ENCODE measurements at places on chromosomes 13 and 19.

DNA sequence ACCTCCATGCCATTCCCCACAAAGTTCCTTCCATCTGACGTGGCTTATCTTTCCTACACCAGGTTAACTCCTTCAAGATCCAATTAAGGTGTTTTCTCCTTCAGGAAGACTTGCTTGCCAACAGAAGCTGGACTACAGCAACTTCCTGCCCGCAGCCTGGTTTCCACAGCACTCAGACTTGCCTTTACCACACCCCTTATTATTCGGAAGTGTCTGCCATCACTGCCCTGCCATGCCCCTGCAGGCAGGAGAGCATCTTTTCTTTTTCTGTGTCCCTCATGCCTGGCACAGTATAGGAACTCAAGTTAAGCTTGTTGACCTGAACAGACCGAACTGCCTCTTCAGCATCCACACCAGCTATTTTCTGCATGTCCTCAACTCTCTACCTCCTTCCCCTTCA, 168.0 kb downstream of the FOXO1 start:
- no peak for DNase-seq

DNA sequence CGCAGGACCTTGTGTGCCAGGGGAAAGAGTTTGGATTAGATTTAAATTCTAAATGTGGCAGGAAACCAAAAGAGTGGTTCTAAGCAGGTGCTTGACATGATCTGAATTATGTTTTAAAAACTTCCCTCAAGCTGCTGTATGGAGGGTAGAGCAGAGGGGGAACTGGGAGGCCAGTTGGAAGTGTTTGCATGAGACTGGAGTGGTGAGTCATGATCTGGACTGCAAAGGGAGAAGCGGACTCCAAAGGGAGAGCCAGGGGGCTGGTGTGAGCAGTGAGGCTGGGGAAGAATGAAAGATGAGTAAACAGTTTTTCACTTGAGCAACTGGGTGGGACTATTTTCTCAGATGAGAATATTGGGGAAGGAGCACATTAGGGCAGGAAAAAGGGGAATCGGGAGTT, 206.1 kb downstream of the DNAJC15 start:
- no peak for DNase-seq

DNA sequence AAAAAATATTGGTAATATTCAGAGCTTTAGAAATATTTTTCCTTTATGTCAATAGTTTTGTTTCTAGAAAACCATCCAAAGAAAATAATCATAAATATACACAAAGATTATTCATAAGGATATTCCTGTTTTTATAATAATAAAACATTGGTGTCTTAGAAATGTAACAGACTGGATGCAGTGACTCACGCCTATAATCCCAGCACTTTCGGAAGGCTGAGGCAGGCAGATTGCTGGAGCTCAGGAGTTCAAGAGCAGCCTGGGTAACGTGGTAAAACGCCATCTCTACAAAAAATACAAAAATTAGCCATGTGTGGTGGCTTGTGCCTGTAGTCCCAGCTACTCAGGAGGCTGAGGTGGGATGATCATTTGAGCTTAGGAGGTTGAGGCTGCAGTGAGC, 106.8 kb downstream of the DHRS12 start:
- no peak for DNase-seq

DNA sequence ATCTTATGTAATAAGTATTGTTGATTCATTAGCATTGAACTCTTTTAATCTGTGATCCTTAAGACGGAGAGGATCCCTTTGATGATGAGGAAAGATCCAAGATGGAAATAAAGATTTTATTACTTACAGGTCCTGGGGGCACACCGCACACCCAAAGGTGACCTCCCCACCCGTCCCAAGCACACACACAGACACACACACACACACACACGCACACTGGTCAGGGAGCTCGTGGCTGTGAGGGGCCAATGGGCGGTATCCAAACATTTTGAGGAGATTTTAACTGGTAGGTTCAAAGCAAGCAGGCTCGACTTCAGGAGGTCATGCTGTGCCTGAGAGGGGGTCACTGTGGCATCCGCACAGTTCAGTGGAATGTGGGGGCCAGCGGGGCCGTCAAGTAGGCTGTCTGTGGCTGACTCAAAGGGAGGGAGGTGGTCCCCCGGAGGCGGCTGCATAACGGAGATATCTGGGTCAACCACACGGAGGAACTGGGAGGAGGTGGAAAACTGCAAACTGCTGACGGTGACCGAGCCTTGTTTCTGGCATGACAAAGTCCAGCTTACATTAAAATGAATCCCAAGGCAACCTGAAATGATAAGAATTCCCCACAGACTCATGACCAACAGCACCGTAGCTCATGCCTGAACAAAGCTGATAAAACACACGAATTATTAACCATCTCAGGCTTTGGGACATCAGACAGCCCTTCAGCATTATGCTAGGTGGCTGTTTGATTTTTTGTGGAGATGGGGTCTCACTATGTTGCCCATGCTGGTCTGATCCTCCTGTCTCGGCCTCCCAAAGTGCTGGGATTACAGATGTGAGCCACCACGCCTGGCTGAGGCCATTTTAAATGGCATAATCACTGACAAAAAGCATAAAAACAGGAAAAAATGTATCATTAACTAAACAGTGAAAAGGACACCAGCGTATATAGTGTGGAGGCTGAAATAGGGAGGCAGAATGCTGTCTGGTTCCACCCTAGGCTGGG, 20.9 kb upstream of the SIGLEC11 start:
- DNase-seq = no peak

DNA sequence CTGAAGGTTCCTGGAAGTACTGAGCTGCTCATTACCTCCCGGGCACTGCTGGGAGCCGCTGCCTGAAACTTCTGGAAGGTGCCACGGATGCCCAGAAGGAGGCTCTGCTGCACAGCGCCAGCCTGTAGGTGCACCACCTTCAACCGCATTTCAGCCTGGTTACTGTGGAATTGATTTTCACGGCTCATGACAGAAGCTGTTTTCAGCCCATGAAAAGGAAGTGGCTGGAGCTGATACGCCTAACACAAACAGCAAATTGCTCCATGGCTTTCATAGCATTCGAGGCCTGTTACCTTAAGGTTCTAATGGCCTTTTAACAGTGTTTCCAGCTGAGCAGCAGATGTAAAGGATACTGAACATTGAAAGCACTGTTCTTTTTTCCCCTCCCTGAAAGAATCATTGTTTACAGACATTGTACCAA, 22.0 kb downstream of the GPC6 start:
- peak; percentile 24 for DNase-seq
